ENCODE measurements at places on chromosomes 1 and 21.

GRCh38 chr21:8994640-8995511, 1526.5 kb upstream of the TPTE start:
- no peak for DNase-seq

GRCh38 chr21:45504021-45504515, 38.2 kb downstream of the SLC19A1 start:
- DNase-seq: no peak

- peak; percentile 74 for DNase-seq
Measured at GRCh38 chr1:202968895-202969295, 1.8 kb upstream of the CYB5R1 start.

DNA sequence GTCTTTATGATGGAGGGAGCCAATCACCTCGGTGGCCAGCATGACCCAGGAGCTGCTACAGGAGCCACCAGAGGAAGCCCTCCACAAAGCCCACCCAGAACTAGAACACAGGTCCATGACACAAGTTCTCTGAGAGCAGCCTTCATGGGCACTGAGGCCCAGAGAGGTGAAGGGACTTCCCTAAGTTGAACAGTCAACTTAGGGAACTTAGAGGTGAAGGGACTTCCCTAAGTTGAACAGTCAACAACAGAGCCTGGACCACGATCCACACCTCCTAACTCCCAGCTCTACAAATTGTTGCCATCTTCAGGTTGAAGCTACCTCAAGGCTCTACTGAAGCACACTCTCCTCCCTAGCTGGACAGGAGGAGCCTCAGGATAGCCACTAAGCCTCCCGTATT, 132.7 kb downstream of the CCDC185 start:
- no peak for DNase-seq

DNA sequence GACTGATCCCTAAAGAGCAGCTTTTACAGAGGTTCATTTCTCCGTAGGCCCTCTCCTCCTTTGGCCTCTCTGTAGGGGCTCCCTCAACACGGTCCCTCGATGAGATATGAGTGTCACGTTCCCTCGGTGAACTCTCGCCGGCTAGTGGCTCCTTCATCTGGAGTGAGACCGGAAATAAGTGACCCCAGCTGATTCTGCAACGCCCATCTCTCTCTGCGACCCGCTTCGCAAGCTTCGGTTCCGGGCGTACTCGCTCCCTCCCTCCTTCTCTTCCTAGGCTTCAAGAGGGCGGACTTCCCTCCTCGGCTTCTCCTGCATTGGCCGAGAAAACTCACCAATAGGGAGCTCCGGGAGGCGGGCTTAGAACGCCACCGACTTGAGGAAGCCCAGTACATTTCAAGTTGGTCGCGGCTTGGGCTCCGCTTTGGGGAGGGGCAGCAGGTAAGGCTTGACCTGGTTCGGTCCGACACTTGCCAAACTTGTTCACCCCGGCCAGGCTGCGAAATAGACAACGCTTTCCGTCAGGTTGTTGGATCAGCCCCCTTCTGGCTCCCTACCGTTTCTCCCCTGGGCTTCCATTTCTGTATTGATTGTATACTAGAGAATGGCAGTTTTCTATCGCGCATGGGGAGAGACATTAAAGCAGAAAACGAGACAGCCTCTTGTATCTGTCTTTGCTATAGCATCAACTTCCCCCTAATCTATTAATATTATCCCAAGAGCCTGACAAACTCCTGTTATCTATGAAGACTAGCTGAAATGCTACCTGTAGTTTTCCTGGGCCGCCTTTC, at the start of the genes ANKRD34A and POLR3GL:
ANKRD34A (minus strand) TSS at position 248 of the 791 bp plus-strand sequence. CDS start 2,816 bp downstream, outside the sequence.
POLR3GL (plus strand) TSS at position 363 of the 791 bp plus-strand sequence. CDS start 10,176 bp downstream, outside the sequence.
- DNase-seq: peak; percentile 93

- DNase-seq: no peak
Measured at GRCh38 chr1:15371610-15372545, 37.8 kb upstream of the EFHD2 start.

GRCh38 chr1:114111731-114112641, 41.7 kb downstream of the SYT6 start:
- DNase-seq: no peak

- DNase-seq: no peak
Measured at GRCh38 chr21:38495696-38496095, 2.6 kb downstream of the ERG start.

DNA sequence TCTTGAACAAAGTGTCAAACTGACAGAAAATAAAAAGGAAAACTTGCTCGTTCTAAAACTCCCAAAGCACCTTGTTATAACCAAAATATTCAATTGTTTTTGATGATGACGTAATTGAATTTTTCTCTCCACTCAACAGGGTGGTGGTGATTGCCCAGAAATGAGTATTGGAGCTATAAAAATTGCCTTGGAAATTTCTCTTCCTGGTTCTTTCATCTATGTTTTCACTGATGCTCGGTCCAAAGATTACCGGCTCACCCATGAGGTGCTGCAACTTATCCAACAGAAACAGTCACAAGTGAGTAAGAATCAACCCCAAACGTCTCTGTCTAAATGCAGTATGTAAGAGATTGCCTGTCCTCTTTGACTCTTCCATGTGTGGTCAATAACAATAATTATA, 130.1 kb downstream of the HMCN1 start:
- DNase-seq: no peak

Data from GM20000 (cell line).